ENCODE measurements at places on chromosomes 2 and 18.
A peak's percentile ranks its signal among the peaks of the same experiment; 100 is the strongest.

- DNase-seq: no peak
Observed at GRCh38 chr2:65536596-65536995, 104.2 kb upstream of the SPRED2 start.

GRCh38 chr2:240232264-240232915, 91.9 kb upstream of the OTOS start:
- no peak for DNase-seq

- DNase-seq: no peak
Observed at GRCh38 chr18:57095884-57096283, 51.0 kb upstream of the BOD1L2 start.

GRCh38 chr18:5630900-5631413, 87.2 kb upstream of the EPB41L3 start:
- DNase-seq: no peak

GRCh38 chr2:82491591-82491990, 1967.5 kb downstream of the SUCLG1 start:
- DNase-seq: no peak

GRCh38 chr2:171711351-171711750, 24.1 kb downstream of the DYNC1I2 start:
- DNase-seq: peak; percentile 43

DNA sequence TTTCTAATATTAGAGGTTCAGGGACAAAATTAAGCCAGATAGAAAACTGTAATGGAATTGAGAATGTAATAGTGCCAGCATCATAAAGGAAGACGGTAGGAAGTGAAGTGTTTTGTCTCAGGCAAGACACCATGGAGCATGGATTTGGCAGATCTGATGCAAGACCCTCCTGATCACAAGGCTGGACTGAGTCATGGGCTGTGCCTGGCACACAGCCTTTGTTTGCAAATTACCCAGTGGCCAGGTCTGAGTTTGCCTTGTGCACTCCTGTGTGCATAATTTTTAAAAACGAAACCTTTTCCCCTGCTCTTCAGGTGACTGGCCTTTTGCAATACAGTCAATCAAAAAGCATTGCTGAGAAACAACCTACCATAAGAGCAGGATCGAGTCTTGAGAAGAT, 2.0 kb upstream of the UPP2 start:
- peak; percentile 4 for DNase-seq

DNA sequence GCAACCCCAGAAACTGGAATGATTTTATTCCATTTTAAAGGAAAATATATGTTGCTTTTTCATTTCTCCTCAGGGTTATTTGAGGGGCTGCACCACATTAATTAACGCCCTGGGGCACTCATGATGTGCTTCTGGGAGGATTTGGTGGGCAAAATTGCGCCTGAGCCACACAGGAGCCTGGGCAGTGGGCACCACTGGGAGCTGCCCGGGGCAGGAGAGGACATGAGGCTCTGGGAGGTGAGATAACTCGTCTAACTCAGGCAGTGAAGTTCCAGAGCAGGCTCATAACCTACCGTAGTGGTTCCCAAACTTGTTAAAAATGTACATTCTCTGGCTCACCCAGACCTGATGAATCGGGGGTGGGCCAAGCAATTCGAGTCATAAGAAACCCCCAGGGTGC, 68.3 kb downstream of the EDAR start:
- no peak for DNase-seq

DNA sequence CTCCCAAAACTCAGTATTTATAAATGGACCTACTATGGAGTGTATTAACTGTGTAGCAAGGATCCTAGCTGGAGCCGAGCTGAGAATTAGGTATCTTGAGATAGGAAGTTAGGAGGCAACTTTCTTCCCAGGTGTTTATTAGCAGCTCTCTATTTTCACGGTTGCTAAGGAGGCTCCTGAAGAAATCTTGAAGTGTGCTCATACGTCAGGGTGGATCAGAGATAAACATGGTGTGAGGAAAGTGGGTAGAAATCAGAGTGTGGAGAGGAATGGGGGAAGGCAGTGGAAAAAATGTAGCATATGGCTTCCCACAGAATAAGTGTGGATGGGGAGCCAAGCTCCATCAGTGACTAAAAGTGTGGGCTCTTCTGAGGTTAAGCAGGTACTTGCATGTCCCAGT, 104.3 kb downstream of the ABCA12 start:
- no peak for DNase-seq

DNA sequence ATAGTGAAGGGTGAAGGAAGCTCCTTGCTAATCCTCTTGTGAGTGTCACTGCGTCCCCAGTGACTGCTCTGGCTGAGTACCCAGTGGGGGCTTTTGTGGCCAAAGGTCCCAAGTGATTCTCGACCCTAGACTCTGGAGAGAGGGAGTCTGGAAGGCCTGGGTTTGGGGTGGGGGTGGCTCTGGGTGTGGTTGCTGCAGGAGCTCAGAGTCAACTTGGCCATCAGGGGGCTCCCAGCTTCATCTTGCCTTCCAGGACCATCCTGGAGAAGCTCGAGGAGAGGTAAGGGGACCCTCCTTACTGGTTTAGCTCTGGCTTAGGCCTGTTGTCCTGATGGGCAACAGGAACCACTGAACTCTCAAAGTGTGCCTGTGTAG, 592 bp downstream of the PSD4 start:
- no peak for DNase-seq

DNA sequence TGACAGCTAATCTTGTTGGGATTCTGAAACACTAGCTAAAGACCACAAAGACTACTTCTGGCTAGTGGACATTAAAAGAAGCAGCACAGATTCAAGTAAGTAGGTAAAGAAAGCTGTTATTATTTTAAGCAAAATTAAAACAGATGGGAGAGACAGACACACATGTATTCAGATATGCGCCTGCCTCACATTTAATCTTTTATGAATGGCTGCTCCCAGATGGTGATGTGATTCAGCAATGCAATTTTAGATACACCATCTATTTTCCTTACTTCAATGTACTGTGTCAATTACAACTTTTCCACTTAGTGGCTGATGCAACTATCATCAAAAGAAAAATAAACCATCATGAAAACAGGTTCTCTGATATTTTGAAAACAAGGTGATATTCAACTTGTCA, 133.0 kb upstream of the PGAP1 start:
- DNase-seq: no peak

GRCh38 chr2:119723186-119723585, 36.5 kb upstream of the PTPN4 start:
- DNase-seq: no peak

DNA sequence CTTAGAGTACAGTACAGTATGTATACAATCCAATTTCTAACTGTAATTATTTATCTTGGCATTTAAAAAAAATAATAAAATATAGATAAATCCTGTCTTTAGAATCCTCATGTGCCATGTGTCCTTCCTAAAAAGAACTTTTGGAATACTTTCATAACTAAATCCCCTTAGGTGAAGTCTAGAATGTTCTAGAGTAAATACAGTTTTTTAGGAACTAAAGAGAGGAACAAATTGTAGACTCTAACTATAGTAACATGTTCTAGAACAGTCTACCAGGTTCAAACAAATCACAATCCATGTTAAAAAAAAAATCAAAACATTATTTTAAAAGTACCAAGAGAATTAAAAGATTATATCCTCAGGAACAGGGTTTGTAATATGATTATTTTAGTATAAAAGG, 80.6 kb upstream of the CCDC141 start:
- DNase-seq: no peak

DNA sequence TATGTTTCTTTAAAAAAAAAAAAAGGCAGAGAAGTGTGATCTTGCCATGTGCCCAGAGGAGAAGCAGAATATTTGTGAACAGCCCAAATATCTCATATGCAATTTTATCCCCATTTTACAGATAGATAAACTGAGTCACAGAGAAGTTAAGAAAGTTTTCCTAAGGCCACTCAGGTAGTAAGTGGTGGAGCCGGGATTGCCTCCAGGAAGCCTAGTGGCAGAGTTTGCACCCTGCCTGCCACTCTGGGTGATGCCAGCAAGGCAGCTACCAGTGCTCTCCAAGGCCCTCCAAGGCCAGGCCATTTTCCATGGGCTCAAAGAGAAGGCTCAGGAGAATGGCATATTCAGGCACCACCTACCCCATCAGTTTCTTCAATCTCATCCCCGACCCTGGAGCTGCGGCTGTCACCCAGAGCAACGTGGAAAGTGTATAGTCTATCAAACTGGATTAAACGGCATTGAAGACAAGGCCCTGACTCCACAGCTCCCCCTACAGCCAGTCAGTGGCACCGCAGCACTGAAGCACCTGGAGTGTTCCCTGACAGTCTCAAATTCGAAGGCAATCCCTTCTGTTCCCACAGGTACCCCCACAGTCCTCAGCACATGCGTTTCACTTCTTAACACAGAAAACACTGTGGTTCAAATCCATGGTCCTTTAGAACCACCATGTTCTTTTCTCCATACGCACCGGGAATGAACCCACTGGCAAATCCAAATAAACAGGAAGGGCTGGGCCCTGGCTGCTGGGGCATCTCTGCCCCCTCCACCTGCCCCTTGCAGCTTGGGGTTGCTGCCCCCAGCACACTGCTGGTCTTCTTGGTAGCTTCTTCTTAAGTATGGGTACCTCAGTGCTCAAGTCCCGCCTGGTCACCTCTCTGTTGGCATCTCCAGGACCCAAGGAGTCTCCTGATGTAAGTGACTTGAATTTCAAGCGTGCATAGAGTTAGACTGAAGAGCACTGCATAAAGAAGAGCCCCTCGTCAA, 175.3 kb downstream of the INHBB start:
- peak; percentile 26 for DNase-seq

DNA sequence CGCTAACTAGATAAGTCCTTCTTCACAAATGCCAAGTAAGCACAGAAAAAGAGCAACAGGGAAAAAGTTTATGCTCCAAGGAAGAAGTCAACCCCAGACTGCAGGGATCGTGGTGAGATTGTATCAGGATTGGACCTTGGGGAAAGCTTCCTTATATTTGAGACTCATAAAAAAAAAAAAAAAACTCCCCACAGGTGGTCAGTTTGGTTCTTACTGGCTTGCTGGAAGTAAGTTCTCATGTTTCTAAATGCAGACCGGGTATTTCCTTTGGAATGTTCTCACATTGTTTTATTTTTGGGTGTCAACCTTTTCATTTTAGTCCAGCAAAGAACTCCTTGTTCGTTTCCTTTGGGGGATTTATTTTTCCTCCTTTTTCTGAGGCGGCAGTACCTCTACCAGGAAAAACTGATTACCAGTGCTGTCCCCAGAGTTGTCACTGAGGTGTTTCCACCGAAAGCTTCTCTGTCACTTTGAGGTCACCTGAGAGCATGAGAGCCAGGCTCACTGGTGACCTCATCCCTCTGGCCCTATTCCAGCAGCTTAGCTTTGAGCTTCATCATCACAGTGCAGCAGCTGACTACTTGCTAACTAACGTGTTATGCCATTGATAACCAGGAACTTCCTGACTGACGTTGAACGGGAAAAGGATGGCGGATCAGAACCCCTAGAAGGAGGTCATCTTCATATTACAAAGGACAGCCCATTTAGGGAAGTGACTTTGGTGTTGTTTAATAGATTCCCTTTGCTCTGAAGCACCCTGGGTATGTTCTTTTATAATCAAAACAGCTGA, 16.8 kb upstream of the ATP8B1 start:
- DNase-seq: peak; percentile 95

- no peak for DNase-seq
Observed at GRCh38 chr2:100782380-100782878, 37.5 kb upstream of the NPAS2 start.

DNA sequence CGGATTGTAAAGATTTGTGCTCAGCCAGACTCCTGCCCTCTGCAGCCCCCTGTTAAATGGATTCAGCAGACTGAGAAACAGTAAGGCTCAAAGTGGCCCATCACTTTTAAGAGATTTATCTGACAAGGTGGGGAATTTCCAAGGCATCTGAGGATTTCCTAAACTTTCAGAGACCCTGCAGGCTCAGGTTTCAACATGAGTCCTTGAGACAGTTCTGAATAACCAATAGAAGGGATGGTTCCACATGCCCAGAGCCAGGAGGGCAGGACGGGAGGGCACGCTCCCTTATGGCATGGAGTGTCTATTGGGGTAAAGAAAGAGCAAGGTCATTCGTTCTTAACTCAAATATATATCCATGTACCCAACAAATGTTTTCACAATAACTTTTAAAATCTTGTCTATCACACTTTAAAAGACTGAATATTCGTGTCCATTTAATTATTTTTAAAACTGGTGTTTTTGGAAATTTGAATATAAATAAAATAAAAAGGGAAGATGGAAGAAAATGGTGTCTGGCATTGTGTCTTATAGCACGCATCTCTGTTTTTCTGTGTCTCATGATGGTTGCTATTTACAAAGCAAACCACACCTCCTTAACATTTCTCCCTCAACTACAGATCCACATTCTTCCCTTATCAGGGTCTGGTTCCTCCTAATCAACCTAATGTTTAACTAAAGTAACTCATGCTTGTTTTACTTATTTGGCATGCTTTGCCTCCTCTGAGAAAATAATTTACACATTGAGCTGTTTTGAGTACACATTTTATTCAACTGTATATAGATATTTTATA, 56.0 kb upstream of the DSG1 start:
- DNase-seq: no peak

DNA sequence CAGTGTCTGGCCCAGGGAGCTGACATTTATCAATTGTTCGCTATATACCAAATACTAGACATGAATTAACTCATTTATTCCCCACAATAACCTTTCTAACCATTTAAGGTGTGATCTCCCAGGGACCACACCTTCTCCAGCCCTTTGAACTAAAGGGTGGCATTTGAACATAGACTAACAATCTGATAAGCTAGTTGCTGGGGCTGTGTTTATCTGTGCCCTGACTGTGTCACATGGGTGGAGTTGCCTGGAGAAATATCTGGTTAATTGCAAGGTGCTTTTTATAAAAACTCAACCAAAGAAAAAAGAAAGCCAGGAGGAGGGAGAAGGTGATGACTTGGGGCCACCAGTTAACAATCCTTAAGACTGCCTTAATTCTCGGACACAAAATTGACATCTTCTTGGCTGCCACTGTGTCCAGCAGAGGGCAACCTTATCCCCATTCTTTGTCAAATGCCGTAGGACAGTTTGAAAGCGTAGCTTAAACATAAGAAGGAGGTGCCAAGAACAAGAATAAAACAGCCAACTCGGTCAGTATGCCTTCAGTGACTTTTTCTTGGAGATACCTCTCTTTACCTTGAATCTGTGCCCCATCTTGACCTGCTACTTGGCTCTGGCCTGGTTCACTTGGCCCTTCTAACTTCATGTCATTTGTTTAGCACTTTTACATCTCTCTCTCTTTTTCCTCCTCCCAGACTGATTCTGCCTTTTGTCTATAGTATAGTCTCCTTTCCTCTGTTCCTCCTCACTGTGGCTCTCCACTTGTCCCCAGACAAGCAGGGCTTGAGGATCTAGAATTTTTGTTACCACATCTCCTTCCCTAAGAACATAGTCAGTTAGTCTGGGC, 183.4 kb downstream of the MYO3B start:
- DNase-seq: peak; percentile 50

GRCh38 chr18:59767732-59768131, 70.5 kb upstream of the CCBE1 start:
- peak; percentile 78 for DNase-seq
